Activated naive CD4-positive, alpha-beta T cell (primary cell): ENCODE measurements at places on chromosomes 3 and 15.

DNA sequence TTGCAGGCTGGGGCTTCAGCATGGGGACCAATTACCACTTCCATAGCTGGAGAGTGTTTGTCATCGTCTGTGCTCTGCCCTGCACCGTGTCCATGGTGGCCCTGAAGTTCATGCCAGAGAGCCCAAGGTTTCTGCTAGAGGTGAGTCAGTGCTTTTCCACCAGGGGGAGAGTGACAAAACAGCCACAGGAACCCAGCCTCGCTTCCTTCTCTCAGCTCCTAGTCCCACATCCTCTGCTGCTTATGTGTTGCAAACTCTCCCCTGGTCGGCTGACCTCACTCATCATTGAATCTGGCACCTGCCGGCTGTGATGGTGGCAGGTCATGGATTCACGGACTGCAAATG, 158.3 kb downstream of the SV2B start:
- no peak for DNase-seq

GRCh38 chr3:33887478-33887877, 89.0 kb downstream of the PDCD6IP start:
- no peak for DNase-seq

- no peak for DNase-seq
These were observed 4.9 kb upstream of the MAGEF1 start for GRCh38 chr3:184716622-184717398.

GRCh38 chr3:194067949-194068362, 68.0 kb upstream of the HES1 start:
- no peak for DNase-seq

- no peak for DNase-seq
These were observed 36.2 kb downstream of the PEX5L start for GRCh38 chr3:180000500-180000899.

GRCh38 chr15:48414015-48414414, 82.8 kb downstream of the DUT start:
- DNase-seq = no peak

DNA sequence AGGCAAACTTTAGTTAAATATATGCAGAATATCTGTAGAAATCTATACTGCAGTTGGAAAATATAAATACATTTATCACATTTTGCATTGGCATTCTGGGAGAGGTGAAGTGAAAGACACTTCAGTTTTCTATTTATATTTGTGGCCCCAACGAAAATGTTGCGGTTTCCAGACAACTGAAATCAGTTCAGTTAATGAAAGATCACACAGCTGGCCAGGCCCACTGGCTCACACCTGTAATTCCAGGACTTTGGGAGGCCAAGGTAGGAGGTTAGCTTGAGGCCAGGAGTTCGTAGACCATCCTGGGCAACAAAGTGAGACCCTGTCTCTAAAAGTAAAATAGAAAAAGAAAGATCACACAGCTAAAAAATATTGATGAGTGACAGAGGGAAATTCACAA, 11.9 kb upstream of the CLASP2 start:
- DNase-seq = no peak

DNA sequence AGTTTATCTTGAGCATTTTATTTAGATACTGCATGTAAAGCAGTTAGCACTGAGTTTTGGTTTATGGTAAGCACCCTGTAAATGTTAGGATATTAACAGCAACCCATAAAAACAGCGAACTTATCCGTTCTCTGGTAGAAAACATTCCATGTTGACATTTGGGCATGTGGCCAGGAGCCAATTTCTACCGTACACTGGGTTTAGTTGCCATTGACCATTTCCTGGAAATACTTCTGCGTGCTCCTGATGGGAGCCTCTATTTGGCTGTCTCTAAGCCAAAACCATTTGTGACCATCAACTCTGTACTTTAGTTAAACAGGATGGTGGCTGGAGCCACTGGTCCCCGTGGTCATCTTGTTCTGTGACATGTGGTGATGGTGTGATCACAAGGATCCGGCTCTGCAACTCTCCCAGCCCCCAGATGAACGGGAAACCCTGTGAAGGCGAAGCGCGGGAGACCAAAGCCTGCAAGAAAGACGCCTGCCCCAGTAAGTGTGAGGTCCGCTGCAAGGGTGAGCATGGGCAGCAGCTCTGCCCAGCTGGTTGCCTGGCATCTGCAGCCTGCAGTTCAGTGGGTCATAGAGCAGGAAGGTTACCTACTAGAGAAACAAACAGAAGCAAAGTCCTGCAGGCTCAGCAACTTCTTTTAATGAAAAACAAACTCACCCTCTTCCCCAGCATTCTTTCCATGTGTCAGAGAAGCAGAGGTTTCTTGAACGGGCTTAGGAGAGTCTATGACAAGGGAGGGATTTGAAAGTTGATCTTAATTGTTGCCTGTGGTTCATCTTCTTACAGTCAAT, 7.1 kb downstream of the THBS1 start:
- no peak for DNase-seq

DNA sequence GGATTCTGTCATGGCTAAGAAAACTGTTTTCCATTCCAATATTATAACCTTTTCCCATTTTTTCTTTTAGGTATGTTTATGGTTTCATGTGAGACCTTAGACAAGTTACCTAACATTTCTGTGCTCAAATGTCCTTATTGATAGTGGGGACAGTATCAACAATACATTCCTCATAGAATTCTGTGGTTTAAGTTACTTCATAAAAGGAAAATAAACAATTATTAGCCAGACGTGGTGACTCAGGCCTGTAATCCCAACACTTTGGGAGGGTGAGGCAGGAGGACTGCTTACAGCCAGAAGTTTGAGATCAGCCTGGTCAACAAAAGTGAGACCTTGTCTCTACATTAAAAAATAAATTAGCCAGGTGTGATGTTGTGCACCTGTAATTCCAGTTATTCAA, 436.8 kb upstream of the CNTN4 start:
- no peak for DNase-seq

DNA sequence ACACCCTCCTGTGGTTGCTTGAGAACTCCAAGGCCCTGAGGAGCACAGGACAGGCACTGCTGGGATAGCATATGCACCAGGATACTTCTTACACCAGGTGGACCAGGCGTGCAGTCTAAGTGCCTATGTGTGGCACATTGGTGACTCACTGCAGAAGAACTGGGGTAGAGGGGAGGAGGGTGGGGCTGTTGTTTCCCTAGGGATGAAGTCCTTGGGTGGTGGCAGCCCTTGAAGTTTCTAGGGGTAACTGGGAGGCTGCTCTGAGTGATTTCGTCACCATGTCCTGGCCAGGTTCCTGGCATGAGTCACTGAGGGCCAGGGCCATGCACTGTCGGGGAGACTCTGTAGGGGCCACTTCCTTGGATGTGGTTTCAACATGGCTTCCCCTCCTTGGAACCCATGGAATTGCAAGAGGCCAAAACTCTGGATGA, 15.9 kb downstream of the MYZAP start:
- DNase-seq = no peak

DNA sequence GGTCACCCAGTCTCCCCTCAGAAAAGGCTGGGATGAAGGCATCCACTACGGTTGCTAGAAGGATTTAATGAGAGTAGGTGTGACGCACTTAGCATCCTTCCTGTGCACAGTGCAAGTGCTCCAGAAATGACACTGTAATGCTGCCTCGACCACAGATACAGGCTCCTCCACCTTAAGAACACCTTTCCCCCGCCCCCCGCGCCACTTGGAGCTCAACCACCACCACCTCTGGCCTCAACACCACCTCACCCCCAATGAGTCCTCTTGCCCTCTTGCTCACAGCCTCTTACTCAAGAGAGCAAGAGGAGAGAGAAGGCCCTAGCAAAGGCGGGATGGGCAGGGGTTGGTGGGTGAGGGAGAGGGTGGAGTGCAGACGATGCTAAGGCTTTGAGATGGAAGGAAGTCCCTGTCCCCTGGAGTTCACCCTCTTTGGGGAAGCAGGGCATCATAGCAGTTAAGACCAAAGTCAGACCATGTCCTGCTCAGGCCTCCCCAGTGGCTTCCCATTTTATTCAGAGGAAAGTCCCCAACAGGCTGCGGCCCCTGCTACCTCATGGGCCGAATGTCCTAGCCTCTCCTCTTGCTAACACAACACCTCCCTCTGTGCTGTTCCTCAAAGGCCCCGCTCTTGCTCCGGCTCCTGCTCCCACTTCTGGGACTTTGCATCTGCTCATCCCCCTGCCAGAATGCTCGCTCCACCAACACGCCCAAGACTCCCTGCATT, 8.3 kb downstream of the STARD5 start:
- no peak for DNase-seq

GRCh38 chr3:186057594-186057993, 51.3 kb downstream of the ETV5 start:
- DNase-seq = no peak

DNA sequence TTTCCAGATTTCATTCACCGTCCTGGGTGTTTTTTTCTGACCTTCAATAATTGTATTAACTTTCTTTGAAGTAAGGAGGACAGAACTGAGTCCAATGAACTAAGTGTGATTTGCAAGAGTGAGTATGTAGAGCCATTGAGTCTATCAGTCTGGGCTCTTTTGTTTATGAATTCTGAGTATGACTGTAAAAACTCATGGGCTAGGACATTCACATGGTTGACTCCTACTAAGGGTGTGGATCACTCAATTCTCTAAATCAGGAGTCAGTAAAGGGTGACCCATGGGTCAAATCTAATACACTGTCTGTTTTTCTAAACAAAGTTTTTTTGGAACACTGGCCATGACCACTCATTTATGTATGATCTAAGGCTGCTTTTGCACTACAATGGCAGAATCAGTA, 269.0 kb downstream of the ZNF385D start:
- DNase-seq = no peak

DNA sequence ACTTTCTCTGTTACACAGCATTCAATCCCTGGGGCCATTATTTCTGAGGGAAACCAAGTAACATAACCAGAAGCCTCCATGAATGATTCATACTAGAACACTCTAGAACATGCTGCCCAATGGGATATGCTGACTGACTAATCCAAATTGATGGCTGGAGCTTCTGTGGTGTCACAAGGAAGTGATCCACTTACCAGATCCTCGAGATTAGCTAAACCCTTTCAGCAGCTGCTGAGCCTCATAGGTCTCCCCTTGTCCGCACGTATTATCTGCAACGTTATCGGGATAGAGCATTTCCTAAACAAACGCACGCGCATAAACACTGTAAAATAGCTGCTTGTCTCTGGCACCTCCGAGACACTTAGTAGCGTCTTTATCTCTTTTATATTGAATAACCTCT, 61.2 kb upstream of the PROK2 start:
- no peak for DNase-seq

GRCh38 chr3:101973163-101973505, 123.8 kb downstream of the NFKBIZ start:
- DNase-seq = no peak

GRCh38 chr3:150540991-150541390, 5.3 kb downstream of the SERP1 start:
- DNase-seq = no peak

GRCh38 chr15:61075741-61076140, 153.4 kb downstream of the RORA start:
- DNase-seq = no peak

GRCh38 chr3:25454005-25454927, 26.2 kb downstream of the RARB start:
- no peak for DNase-seq

DNA sequence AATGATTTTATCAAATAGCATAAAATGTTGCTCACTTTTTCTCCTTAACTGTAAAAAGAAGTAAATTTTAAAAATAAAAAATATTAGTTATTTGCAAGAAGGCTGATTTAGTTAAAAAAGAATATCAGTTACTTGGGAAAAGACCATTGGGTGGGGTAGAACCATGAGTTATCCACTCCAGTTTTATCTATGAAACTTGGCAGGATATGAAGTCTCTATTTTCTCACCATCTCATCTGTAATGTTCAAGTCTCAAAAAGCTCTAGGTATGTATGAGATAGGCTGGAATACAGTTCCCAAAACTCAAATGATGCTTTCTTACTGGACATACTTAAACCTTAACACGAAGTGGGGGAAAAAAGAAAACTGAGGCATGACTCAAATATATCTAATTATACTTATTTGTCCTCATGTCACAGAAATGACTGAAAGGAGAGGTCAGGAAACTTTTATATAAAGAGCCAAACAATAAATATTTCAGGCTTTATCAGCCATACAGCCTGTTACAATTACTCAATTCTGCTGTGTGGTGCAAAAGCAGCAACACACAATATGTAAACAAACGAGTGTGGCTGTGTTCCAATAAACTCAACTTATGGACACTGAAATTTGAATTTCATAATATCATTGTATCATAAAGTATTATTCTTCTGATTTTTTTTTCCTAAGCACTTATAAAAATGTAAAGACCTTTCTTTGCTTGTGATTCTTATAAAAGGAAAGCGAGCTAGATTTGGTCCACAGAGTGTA, 131.8 kb downstream of the TBL1XR1 start:
- DNase-seq = no peak

DNA sequence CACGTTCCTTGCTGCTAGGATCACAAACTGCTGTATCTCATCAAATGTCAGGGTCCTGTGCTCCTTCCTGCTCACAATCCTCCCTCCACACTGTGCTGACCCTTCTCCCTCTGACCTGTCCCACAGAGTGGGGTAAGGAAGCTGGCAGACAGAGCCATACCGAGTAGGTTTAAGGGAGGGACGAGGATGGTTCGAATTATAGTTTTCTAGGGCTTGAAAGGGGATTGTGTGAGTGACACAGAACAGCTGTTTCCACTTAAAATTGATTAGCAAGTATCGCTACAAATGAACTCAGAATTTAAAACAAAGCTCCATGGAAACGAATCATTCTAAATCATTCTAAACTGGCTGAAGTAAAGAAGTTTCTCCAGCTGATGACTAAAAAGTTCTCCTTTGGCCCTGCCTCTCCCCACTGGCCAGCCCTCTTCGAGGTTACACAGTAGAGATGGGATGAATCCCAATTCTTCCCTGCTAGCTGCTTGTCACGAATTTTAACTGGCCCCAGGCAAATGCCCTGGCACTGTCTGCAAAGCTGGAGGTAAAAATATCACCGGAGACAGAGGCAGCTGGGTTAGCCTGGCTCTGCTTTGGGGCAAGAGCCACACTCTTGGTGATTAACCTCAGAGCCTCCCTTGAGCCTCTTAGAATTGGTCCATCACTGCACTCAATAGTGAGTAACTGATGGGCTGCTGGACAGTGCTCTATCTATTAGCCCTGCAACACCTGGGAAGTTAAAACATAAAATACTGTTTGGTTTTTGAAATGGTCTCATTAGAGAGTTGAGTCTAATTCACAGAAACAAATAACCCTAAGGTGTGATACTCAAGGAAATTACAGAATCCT, 194.9 kb downstream of the CHST2 start:
- no peak for DNase-seq

- DNase-seq = no peak
These were observed 596 bp downstream of the BTD start for GRCh38 chr3:15602146-15602536.

GRCh38 chr15:61888074-61888780, 172.0 kb downstream of the VPS13C start:
- DNase-seq = no peak
